ENCODE measurements at places on chromosomes 2 and 18.

- H3K4me3 ChIP-seq, result no peak overlapping the region
- no peaks in the 10 kb centered on the region for H3K4me1 ChIP-seq
- no peaks in the 10 kb centered on the region for H3K36me3 ChIP-seq
Observed at GRCh38 chr2:164606557-164606956, 14.7 kb downstream of the GRB14 start.

GRCh38 chr2:84899304-84900204 lies 5.9 kb upstream of the TMSB10 start:
- H3K27ac ChIP-seq, result no peak overlapping the region
- no peak for ATAC-seq
- H3K4me1 ChIP-seq, result peaks cover 4% of the 10 kb centered on the region
- no peaks in the 10 kb centered on the region for H3K27me3 ChIP-seq
- H3K36me3 ChIP-seq, result no peaks in the 10 kb centered on the region

DNA sequence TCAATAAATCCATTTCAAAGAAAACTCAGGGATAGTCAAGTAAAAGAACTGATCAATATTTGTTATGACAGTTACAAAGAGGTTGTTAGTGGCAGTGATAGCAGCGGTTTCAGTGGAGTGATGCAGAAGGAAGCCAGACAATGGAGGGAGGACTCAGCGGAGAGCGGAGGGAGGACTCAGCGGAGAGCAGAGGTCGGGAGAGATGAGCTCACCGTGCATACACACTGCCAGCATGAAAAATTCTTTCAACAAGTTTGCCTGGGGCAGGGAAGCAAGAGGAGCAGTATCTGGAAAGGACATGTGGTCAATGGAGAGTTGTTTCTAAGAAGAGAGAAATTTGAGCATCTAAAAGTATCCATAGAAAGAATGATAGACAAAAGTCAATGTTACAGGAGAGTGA lies 60.9 kb upstream of the BCL11A start:
- no peaks in the 10 kb centered on the region for H3K36me3 ChIP-seq
- H3K4me3 ChIP-seq, result no peak overlapping the region
- H3K27me3 ChIP-seq, result peaks cover 6% of the 10 kb centered on the region
- no peak for ATAC-seq

DNA sequence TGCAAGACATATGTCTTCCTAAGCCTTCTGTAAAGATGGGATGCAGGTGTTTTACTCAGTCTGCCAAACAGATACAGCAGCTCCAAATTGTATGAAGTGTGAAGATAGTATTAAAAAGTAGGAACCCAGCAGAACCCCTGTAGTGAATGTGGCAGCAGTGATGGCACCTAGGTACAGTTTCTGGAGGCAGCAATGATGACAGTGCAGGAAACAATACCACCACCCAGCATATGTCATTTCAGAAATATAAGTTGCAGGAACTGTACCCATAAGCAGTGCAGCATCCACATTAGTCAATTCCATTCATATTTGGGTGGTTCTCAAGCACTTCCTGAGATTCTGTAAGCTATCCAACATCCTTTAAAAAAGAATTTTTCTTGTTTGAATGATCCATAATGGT lies 46.7 kb upstream of the ATP5MC3 start:
- H3K27me3 ChIP-seq, result no peaks in the 10 kb centered on the region
- H3K36me3 ChIP-seq, result no peaks in the 10 kb centered on the region
- no peak for ATAC-seq
- H3K27ac ChIP-seq, result no peak overlapping the region
- no peaks in the 10 kb centered on the region for H3K4me1 ChIP-seq

DNA sequence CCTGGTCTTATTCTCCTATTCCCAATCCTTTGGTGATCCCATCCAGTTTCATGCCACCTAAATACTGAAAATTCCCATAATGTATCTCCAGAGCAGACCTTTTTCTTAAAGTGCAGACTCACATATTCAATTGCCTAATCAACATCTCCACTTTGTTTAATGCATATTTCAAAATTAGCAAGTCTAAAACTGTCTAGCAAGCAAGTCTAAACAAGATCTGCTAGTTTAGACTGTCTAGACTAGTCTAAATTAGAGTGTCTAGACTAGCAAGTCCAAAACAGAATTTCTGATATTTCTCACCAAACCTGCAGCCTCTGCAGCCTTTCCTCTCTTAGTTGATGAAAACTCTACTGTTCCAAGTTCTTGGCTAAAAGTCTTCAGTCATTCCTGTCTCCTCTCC lies 44.6 kb downstream of the THUMPD2 start:
- no peak overlapping the region for H3K27ac ChIP-seq
- H3K4me1 ChIP-seq, result no peaks in the 10 kb centered on the region
- H3K27me3 ChIP-seq, result no peaks in the 10 kb centered on the region
- peaks cover 72% of the 10 kb centered on the region for H3K36me3 ChIP-seq
- no peak for ATAC-seq

DNA sequence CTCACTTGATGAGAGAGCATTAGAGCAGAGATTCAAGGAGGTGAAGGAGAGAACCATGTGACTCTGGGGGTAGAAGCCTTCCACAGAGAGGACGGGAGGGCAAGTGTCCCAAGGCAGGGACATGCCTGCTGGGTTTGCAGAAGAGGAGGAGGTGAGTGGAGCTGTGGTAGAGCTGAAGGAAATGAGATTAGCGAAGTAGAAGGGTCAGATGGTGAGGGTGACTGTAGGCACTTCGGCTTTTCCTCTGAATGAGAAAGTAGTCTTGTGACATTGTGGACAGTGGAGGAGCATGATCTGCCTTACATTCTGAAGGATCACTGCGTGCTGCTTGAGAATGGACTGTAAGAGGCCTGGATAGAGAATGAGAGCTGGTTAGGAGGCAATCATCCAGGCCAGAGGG lies 126.0 kb downstream of the NXPH2 start:
- H3K27me3 ChIP-seq, result no peaks in the 10 kb centered on the region
- no peak for ATAC-seq
- H3K4me3 ChIP-seq, result no peak overlapping the region
- no peaks in the 10 kb centered on the region for H3K36me3 ChIP-seq
- H3K4me1 ChIP-seq, result no peaks in the 10 kb centered on the region
- no peak overlapping the region for H3K27ac ChIP-seq

DNA sequence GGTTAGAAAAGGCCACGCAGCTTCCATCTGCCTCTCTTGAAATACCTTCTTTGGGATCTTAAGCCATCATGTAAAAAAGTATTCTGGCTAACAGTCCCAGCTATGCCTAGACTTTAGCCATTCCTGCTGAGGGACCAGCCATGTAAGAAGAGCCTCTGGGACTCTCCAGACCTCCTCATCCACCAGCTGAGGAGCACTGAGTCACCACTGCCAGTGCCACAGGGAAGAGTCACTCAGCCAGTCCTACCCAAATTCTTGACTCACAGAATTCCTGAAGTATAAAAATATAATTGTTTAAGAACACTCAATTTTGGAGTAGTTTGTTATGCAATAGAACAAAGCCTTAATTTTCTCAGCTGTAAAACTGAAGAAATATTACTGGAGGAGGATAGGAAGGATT lies 436.7 kb downstream of the ZEB2 start:
- no peak for ATAC-seq
- no peak overlapping the region for H3K4me3 ChIP-seq

DNA sequence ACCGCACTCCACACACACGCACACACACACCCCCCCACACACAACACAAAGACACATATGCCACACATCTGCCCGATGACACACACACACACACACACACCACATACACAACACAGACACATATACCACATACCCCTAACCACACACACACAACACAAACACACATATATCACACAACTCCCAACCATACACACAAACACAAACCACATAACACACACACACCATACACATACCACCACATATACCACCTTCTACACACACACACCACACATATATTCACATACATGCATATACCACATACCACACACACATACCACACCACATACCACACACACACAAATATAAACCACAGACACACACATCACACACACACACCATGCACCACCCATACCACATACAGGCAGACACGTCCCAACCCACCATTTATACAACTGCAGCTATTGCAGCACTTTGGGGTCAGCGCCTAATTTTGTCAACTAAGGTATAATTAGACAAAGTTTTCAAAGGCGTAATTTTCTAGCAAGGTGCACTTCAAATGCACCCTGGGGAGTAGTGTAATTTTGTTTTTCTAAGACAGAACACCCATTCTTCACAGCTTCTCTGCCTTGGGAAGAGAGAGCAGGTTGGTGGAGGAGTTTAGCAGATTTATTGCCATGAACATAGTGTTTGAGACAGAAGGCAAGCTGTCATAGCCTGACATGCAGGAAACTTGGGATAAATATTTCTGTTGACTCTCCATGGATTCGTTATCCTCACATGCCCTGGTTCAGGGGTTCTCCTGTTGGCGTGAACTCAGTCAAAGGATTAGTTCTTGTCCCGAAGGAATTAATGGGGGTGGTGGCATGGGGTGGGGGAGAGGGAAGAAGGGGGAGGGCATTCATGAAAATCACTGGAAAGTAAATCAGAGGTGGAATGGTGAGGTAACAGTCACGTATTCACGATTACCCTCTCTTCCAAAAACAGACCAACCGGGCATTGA lies 416.1 kb downstream of the LPIN1 start:
- no peaks in the 10 kb centered on the region for H3K27me3 ChIP-seq
- no peaks in the 10 kb centered on the region for H3K4me1 ChIP-seq
- no peak for ATAC-seq
- no peaks in the 10 kb centered on the region for H3K36me3 ChIP-seq
- no peak overlapping the region for H3K4me3 ChIP-seq
- H3K27ac ChIP-seq, result no peak overlapping the region

DNA sequence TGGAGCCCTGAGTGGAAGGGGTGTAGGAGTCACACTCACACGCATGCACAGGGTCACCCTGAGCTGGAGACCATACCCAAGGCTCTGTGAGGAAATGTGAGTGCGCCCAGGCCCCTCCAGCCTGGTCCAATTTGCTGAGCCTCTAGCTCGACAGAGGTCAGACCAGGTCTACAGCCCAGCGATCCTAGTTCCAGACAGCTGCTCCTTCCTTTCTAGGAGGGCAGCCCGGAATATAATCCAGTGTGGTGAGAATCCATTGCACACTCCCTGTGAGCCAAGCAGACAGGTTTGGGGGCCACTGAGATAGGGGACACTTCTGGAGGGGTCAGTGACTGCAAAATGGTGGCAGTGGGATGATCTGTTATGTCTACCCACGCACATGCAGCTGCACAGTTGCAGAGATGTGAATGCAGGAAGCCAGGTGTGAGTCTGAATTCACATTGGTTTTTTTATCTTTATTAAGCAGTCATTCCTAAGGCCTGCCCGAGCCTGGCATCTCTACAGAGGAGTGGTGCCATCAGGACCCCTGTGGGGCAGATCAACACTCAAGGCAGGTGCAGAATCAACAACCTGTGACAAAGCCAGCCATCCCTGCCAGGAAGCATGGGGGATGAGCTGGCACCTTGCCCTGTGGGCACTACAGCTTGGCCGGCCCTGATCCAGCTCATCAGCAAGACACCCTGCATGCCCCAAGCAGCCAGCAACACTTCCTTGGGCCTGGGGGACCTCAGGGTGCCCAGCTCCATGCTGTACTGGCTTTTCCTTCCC lies at the start of gene GPR148:
TSS of gene GPR148 (plus strand) at position 522 of the 768 bp plus-strand sequence. CDS start at position 604, 82 bp downstream.
- peaks cover 3% of the 10 kb centered on the region for H3K27me3 ChIP-seq
- no peaks in the 10 kb centered on the region for H3K36me3 ChIP-seq
- no peak for ATAC-seq
- H3K27ac ChIP-seq, result peak within 1 kb of the TSS; percentile 77
- H3K4me3 ChIP-seq, result peak within 1 kb of the TSS; percentile 61
- H3K4me1 ChIP-seq, result no peaks in the 10 kb centered on the region

DNA sequence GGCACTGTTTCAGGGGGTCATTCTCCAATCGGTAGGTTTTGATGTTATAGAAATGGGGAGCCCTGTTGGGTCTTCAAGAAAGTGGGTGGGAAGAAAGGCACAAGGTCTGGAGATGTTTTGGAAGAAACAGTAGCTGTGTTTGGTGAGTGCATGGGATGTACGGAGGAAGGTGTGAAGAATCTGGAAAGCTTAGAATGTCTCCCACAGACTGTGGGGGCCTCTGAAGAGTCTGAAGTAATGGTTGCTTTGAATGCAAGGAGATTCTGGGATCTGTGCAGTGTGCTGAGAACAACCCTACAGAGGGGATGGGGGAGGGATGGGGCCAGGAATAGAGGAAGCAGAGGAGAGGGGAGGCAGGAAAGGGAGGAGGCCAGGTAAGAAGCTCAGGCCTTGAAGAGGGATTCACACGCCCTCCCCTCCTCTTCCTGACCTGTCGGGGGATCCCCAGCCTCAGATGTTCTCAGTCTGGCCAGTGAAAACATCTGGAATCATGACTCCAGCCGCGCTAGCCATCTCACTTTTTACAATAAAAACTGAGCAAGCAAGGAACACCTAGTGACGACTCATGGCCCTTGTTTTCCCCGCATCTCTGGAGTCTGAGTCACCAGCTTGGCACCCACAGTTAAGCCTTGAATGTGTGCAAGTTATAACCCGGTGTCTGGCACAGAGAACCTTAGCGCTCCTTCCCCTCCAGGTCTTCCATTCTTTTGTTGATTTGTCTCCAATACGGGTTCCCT lies 74.2 kb downstream of the SH3BP4 start:
- peak; percentile 49 for ATAC-seq
- no peak overlapping the region for H3K27ac ChIP-seq
- H3K27me3 ChIP-seq, result no peaks in the 10 kb centered on the region
- H3K36me3 ChIP-seq, result no peaks in the 10 kb centered on the region
- H3K4me3 ChIP-seq, result no peak overlapping the region

GRCh38 chr2:5978131-5978751 lies 286.1 kb downstream of the SOX11 start:
- H3K4me3 ChIP-seq, result no peak overlapping the region
- H3K4me1 ChIP-seq, result no peaks in the 10 kb centered on the region
- ATAC-seq, result no peak

- no peaks in the 10 kb centered on the region for H3K36me3 ChIP-seq
- no peak overlapping the region for H3K4me3 ChIP-seq
- H3K27ac ChIP-seq, result no peak overlapping the region
Observed at GRCh38 chr2:71800851-71801250, 346.8 kb downstream of the CYP26B1 start.

DNA sequence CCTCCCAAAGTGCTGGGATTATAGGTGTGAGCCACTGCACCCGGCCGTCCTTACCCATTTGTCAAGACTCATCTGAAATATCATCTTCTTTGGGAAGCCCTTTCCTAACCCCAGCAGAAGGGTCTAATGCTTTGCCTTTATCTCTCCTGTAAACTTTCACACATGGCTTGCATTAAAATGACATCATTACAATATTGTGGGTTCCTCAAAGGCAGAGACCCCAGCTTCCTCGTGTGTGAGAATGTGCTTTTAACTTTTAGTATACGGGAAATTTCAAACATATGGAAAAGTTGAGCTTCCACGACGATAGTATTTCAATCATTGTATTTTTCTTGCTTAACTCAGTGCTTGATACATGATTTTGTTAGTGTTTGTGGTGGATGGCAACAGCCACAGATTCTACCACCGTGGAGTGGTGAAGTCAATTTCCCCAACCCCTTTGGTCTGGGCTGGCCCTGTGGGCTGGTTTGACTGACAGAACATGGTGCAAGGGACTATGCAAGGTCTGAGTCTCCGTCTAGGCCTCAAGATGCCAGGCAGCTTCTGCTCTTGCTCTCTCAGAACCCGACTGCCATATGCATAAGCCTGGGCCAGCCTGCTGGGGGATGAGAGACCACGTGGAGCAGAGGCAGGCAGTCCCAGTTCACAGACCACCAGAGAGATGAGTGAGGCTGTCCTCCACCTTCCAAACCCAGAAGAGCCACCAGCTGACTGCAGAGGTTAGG lies 39.9 kb downstream of the NGEF start:
- H3K36me3 ChIP-seq, result no peaks in the 10 kb centered on the region
- no peak overlapping the region for H3K27ac ChIP-seq
- no peak for ATAC-seq
- H3K27me3 ChIP-seq, result no peaks in the 10 kb centered on the region
- no peak overlapping the region for H3K4me3 ChIP-seq

Data from gastroesophageal sphincter (tissue), 4 donors.